ENCODE measurements at places on chromosomes 4 and X.

GRCh38 chr4:103424853-103425252 is 226.7 kb upstream of the CENPE start:
- no peak for ATAC-seq

DNA sequence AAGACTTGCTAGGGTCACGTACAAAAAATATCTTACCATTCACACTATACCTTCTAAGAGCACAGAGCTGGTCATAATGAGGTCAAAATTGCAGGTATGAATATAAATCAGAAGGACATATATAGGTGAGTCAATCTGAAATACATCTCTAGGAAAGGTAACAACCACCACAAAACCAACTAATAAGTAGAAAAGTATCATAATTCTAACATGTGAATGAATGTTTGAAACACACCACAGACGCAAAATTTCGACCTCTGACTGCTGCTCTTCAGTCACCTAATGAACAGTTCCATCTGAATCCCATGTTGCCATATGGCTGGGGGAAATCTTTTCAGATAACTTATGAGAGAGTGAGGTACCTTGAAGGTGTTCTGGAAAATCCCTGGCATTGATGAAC is 22.1 kb downstream of the STAP1 start:
- no peak for ATAC-seq

- ATAC-seq: no peak
Observed at GRCh38 chr4:48792348-48793006, 12.4 kb upstream of the FRYL start.

DNA sequence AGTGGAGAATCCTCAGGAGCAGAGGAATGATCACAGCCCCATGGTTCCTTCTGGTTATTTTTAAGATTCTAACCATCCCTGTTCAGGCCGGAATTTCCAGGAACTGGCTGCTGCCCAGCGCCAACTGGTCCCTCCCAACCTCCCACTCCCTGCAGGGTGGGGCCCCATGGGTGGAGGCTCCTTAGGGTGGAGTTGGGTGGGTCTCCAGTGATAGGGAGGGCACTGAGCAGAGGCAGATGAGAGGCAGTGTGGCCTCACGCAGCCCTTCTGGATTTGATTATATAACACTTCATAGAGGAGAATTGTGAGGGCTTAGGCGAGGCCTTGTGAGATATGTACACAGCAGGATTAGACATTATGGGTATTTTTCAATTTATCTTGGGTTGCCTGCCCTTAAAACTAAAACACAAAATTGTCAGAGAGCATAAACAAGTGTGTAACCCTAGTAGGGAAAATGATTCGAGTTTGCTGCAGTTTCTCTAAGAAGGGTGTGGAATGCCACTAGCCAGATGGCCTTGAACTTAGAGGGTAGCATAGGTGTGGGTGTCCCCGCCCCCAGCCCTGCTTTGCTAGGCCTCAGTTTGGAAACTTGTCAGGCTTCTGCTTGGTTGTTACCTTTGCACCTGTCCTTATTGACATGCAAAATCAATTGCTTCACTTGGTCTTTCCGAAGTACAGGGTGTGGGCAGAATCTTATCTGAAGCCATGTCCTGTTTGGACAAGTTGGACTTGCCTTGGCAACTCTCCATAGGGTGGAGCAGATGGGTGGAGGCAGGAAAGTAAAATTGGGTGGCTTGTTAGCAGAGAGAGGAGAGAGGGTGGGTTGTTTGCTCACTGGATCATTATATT is 9.4 kb downstream of the KLF3 start:
- peak; percentile 56 for ATAC-seq

DNA sequence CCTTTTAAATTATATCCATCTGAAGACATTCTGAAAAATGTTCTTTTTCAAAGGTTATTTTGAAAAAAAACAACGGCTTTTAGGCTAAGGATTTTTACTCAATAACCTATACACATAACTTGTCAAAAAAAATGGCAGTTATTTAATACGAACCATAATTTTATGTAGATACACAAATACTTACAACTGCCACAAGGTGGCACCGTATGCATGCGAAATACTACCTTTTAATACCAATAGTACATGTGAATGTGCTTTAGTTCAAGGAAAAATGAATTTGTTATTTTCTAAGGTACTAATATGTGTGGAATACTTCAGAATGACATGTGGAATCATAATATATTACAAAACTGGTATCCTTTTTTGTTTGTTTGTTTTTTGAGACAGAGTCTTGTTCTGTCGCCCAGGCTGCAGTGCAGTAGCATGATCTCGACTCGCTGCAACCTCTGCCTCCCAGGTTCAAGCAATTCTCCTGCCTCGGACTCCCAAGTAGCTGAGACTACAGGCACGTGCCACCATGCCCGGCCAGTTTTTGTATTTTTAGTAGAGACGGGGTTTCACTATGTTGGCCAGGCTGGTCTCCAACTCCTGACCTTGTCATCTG is 4.6 kb upstream of the MAD2L1 start:
- ATAC-seq: no peak

GRCh38 chr4:71006203-71006907 is 12.9 kb downstream of the DCK start:
- ATAC-seq: no peak

GRCh38 chr4:186932631-186933187 is 209.1 kb upstream of the FAT1 start:
- no peak for ATAC-seq

GRCh38 chr4:55927803-55928437 is 20.8 kb upstream of the CEP135 start:
- ATAC-seq: no peak

DNA sequence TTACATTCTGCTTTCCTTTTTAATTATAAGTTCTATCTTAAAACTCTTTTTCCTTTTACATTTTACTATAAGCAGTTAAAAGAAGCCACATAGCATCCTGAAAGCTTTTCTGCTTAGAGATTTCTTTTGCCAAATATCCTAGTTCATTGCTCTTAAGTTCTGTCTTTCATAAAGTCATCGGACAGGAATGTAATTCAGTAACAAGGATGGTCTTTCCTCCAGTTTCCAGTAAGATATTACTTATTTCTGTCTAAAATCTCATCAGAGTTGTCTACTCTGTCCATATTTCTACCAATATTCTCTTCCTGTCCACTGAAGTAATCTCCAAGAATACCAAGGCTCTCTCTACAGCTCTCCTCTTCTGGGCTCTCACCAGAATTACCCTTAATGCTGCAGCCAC is 37.5 kb upstream of the ADH1C start:
- ATAC-seq: no peak

GRCh38 chr4:25797136-25797535 is 65.7 kb downstream of the SEL1L3 start:
- no peak for ATAC-seq

GRCh38 chr4:127131527-127131926 is 501.2 kb upstream of the INTU start:
- ATAC-seq: no peak

GRCh38 chr4:115562506-115562905 is 449.1 kb upstream of the NDST4 start:
- no peak for ATAC-seq

DNA sequence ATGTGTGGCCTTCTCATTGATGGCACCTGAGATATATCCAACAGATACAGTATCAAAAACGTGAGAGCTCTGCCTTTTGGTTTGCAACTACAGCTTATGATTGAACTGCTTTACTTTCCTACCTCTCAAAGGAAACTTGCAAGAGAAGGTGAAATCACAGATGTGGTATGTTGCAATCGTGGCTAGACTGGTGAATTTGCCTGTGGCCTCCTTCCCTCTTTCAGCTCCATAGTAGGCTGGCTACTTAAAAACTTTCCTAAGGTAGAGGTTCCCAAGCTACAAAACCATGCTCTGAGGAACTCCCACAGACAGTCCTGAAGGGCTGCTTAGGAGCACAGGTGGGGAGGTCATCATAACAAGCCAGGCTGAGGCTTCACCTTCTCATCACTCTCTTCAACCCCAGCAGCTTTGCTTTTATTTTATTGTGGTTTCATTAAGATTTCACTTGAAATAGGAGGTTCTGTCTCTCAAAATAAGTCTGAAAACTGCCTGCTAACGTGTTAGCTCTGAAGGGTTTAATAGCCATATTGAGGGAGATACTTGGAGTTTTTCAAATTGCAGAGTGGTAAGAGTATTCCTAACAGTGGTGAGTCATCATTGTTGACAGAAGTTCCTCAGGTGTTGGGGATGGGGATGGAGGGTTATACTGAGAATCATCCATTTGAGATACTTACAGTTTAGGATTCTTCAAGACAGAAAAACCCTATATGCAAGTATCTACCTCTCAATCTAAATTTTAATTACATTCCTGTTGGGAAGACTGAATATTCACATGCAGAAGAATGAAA is 93.5 kb upstream of the UCP1 start:
- ATAC-seq: no peak

- ATAC-seq: no peak
Observed at GRCh38 chrX:48196745-48197201, at the start of gene SSX5. TSS of gene SSX5 (minus strand) at chrX:48196795. CDS start at chrX:48195358, 1,437 bp downstream.

DNA sequence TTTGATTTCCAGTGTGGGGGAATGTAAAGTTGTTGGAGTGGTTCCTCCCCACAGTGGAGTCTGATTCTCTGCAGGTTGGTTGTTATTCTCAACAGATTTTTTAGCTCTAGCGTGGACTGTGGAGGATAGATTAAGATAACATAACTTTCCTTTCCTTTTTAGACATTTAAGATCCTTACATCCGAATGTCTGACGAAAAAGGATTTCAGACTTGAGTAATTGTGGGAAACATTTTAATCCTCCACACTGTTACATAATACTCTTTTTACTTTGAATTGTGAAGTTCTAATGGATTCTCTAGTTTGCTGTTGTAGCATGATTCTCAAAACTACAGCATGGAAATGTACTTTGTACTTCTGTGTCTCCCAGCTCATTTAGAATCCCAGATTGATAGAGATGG is 107.8 kb downstream of the ARHGAP10 start:
- no peak for ATAC-seq

GRCh38 chr4:139639654-139640053 is 26.0 kb upstream of the MGST2 start:
- ATAC-seq: no peak

DNA sequence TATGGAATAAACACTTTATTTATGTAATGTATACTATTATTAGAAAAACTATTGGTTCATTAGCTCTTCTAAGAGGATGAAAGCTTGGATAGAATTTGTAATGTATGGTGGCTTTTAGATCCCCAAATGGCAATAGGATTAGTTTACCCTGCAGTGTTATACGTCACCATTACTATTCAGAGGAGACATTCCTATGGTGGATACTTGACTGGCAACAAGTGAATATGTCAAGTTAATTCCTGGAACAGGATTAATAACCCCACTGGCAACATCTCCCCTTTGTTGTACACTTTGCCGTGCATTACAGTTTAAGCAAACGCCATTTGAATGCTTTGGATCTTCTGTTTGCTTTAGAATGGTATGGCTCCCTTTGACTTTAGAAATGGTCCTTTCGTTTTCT is 420.3 kb downstream of the FAM47B start:
- ATAC-seq: no peak

DNA sequence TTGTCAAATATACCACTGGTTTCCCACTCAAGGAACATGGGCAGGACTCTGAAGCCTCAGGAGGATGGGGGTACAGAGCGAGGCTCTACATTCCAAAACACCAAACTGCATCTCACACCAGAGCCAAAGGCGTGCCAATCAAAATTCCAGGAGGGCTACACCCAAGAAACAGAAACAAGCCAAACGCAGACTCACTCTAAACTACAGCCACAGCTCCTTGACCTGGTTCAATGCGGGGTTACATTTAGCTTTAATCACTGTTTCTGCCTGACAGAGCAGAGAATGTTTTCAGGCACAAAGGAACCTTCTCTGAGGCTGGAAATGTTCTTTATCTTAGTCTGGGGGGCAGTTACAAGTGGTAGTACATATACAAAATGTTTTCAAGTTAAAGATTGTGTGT is 2121.5 kb upstream of the AGA start:
- ATAC-seq: no peak

- peak; percentile 65 for ATAC-seq
Observed at GRCh38 chrX:114619874-114620273, 36.0 kb downstream of the HTR2C start.

GRCh38 chr4:900721-901120 is 31.4 kb downstream of the GAK start:
- no peak for ATAC-seq

DNA sequence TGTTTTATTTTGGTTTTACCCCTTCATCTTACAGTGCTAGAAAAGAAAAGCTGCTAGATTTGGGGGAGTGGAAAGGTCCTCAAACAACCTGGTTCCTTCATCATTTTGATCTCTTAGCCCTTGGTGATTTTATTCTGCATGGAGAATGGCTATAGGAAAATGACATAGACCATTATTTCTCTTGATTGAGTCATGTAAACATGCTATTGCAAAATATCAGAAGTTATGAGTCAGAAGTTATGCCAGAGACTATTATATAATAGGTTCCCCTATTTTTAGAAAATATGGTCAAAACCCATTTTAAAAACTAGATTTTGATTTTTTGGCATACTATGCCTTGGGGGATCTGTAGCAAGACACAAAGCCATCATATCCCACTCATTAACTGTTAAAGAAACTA is 83.7 kb upstream of the FAM9C start:
- no peak for ATAC-seq

DNA sequence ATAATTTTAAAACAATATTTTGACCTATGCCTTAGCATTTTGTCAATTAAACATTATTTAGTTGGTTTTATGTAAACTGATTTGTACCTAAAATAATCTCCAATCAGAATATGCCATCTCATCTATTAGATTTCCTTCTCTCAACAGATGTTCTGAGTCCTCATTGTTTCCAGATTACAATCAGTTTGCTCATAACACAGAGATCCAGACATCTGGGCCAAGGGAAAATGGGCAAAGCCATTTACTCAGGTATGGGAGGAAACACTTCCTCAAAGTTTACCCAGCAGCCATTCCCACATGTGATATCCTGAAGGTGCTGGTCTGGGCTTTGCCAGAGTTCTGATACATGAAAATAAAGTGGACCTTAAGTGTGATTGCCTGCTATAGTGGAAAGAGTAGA is 217.9 kb upstream of the GPC4 start:
- no peak for ATAC-seq

DNA sequence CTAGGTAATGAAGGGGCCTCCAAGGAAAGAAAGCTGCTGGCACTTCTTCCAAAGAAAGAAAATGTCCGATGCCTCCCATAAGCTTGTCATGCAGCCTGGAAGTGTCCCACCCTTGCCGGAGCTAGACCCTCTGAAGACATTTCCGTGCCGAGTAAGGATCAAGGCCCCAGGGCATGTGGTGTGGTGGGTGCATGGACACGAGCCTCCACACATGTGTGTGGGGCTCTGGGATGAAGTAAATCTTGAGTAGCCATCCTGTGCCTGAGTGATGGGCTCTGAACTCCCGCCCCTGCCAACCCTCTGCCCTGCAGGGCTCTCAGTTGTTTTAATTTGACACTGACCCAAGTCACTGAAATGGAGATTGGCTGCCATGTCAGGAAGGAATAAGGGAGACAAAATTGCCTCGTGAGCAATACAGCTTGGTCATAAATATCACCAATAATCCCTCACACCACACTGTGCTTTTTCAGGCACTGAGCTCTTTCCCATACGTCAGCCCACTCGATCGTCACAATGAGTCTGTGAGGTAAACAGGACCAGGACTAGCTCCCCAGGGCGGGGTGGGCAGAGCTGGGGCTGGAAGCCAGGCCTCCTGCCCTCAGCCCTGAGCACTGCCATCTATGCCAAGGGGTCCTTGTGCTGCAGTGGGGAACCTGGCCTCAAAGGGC is 24.6 kb downstream of the CNGA2 start:
- no peak for ATAC-seq
